Non-pigmented ciliary epithelial cell (primary cell): ENCODE measurements at places on chromosomes 5 and 9.

GRCh38 chr5:113809626-113810025 lies 296.1 kb downstream of the YTHDC2 start:
- DNase-seq, result no peak

DNA sequence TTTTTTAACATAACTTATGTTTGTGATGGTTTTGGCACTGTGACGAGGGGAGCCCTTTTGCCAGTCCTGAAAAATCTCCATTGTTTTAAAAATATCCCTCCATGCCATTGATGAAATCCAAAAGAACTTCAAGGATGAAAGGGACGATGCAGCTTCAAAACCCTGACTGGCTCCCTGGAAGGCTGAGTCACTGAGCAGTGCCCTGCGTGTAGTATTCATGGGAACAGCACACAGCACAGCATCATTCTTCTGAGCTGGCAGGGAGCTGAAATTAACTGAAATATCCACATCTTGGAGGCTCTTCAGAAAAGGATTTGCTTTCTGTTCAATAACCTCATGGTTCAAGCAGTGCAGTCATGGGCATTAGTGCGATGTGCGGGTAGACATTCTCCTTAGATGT lies 29.7 kb downstream of the PDE4D start:
- DNase-seq, result no peak

GRCh38 chr5:170411100-170411499 lies 21.9 kb upstream of the KCNMB1 start:
- no peak for DNase-seq

- DNase-seq, result no peak
Observed at GRCh38 chr5:134538296-134538695, 12.8 kb downstream of the JADE2 start.

- no peak for DNase-seq
Observed at GRCh38 chr5:62922191-62922590, 343.6 kb downstream of the LRRC70 start.

DNA sequence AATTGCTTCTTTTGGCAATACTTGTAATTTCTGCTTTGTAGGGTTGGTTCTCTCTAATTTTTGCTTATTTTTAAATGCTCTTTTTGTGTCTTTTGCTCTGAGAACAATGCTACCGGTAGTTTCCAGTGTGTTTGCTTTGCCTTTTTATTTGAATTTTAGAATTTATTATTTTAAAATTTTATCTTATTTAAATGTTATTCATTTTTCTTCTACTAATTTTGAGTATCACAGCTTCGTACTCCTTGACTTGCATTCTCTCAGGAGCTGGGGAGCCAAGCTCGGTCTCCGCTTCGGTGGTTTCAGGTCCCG lies 45.9 kb downstream of the ANXA2R start:
- no peak for DNase-seq

DNA sequence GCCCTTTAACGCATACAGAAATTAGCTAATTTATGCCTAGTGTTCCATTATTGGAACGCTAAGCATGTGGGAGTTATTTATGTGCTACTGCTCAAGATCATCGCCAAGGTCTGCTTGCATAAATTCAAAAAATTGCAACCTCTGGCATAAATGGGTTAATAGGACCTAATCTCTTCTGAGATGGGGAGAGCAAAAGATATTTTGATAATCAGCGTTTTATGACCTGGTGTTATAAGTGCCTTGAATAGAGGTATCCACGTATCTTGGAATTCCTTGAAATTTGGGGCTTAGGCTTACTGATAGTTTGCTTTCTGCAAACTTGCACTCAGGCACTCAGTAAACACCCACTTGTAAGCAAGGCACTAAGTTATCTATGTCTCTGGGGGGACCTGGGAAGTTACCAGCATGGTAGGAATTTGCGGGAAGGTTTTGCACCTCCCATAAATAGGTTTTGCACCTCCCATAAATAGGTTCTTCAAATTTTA lies 1.8 kb downstream of the SUB1 start:
- DNase-seq, result no peak

GRCh38 chr9:12712532-12712931 lies 19.3 kb downstream of the TYRP1 start:
- no peak for DNase-seq

GRCh38 chr9:97668485-97668884 lies 28.7 kb downstream of the XPA start:
- DNase-seq, result no peak

- no peak for DNase-seq
Observed at GRCh38 chr5:9474219-9475002, 71.5 kb downstream of the SEMA5A start.

DNA sequence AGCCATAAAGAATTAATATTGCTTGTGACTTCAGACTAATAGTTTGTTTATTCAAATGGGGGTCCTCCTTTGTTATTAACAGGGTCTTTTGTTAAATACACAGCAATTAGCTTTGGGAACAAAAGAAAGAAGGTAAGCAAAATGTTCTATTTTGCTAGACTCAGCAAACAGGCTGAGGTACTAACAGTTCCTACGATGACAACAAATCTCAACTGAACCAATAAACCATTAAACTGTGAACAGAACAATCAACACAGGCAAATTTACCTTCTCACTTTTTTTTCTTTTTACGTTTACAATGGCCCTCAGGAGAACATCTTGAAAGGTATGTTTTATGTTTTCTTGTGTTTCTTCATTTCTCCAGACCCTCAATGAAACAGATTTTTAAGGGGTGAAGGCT lies 207.2 kb downstream of the NFIB start:
- DNase-seq, result no peak

GRCh38 chr5:81006231-81006630 lies 46.1 kb downstream of the RASGRF2 start:
- DNase-seq, result no peak

- no peak for DNase-seq
Observed at GRCh38 chr5:36242534-36243485, 1.1 kb upstream of the NADK2 start.

DNA sequence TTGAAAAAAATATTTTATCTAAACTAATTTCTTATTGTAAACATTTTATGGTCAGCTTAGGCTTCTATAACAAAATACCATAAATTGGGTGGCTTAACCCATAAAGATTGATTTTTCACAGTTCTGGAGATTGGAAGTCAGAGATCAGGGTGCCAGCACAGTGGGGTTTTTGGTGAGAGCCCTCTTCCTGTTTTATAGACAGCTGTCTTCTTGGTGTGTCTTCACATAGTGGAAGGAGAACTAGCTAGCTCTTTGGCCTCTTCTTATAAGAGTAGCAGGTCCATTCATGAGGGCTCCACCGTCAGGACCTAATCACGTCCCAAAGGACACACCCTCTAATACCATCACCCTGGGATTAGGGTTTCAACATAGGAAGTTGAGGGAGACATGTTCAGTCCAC lies 26.6 kb downstream of the OTULINL start:
- no peak for DNase-seq

DNA sequence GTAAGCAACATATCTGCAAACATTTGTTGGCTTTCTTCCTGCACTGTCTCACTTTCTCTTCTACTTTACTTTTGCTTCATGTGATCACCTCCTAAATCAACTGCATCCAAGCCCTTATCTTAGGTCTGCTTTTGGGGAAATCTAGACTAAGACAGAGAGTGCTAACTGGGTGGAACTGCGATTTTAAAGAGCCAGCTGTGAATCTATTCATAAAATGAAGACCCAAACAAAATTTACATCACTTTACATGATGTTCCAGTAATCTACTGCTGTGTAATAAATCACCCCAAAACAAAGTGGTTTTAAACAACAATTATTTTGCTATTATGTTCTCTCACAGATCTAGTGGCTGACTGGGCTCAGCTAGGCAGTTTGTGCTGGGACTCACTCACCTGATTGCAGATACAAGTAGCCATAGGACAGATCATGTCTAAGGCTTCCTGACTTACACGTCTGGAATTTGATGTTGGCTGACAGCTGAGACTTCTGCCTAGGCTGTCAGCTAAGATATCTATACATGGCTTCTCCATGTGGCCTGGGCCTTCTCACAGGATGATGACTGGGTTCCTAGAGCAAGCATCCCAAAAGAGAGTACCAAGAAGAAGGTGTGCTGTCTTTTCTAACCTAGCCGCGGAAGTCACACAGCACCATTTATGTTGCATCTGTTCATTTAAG lies 145.1 kb upstream of the TBCA start:
- no peak for DNase-seq

GRCh38 chr5:73282383-73282782 lies 109.4 kb downstream of the TMEM174 start:
- no peak for DNase-seq

GRCh38 chr5:68303038-68303738 lies 87.6 kb downstream of the PIK3R1 start:
- no peak for DNase-seq

DNA sequence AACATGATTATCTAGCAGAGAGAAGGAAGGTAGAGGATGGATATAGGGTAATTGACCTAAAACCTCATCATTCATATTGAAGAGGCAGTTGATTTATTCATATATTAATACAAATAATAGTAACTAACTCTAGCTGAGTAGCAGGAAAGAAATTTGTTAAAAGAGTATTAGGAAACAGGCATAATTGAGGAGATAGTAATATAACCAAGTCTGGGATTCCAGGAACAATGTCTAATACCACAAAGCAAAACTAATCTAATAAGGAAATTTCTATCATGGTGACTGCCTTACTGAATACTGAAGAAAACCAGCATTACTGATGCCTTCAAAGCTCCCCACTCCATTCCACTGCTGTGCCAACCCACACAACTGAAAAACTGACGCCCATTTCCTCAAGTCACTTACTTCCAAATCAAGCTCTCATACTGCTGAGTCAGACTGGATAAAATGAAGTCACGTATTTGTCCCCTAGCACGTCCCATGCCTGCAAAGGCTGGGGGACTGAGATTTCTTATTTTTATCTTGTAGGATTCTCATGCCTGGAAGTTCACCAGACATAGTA lies 153.9 kb downstream of the SMC2 start:
- no peak for DNase-seq

DNA sequence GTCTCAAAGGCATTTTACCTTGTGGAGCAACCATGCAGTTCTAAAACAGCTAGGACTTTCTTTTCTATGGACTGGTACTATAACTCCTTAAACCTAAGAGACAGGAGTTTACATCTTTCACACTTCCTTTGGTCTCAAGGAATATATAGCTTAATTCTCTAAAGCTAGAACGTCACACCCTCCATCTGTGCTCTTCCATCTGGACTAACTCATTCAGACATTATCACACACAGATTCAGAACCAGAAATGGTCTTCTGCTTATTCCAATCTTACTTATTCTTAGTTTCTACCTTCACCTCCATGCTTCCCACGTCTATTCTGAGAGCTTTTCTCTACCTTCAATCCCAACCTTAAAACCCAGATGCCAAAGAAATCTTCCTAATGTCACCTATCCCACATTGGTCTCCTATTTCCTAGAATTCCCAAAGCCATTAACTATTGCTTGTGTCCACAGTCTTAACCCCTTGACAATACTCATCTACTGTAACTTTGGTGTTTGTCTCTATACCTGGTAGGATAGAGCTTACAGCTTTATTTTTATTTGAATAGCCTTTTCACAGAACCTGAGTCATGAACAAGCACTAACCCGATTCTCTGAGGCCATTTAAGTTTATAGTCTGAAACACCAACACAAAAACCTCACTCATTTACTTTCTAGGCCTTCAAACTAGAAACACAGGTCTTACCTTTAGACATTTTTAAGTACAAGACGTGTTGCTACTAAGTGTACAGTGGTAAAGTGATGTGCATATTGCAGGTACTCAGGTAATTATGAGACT lies 22.8 kb downstream of the CSNK1A1 start:
- DNase-seq, result no peak

DNA sequence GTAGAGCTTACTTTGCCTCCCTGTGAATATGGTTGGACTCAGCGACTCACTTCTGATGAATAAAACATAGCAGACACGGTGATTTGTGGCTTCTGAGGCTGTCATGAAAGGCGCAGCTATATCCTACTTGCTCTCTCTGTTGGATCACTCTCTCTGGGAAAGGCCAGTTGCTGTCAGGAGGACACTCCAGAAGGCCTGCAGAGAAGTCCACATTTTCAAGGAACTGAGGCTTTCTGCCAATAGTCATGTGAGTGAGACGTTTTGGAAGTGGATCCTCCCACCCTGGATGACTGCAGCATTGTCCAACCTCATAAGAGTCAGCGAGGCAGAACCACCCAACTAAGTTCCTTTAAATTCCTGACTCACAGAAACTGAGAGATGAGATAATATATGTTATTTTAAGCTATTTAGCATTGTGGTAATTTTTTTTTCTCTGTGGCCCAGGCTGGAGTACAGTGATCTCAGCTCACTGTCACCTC lies 156.0 kb upstream of the MAST4 start:
- DNase-seq, result no peak

DNA sequence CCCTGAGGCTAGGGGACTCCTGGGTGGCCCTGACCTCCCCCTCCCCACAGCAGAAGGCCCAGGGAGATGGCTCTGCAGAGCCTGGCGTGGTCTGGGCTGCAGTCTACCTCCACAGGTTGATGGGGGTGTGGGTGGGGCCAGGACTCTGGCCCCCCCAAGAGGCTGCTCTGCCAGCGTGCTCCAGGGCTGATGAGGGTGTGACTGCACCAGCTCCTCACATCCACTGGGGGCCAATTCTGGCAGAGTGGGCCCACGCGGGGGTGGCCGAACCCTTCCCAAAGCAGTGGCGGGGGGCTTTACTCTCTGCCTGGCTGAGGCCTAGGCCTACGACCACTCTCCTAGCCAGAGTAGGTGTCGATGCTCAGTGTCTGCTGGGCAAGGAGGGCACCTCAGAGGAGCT lies 28.0 kb upstream of the UBAC1 start:
- DNase-seq, result no peak

- no peak for DNase-seq
Observed at GRCh38 chr5:170523142-170523551, 19.3 kb downstream of the KCNIP1 start.
